ENCODE measurements at places on chromosomes 1 and 21. TPM values are rescaled to one million over a fixed set of nuclear protein-coding genes. Genes with fewer than 3 reads are reported as not detected.

UMODL1 gene
- not detected for total RNA-seq

LEFTY1 gene
- total RNA-seq, result not detected

MRPL24 gene
- total RNA-seq, result 40.0 TPM

RAVER2 gene
- 15.0 TPM for total RNA-seq

RGS13 gene
- total RNA-seq, result 0.98 TPM

MPZL1 gene
- total RNA-seq, result 69.7 TPM

FAM43B gene
- not detected for total RNA-seq

Measured in vagina (tissue), 2 donors.